ENCODE measurements at places on chromosomes 12 and 14.

- H3K4me1 ChIP-seq = no peaks in the 10 kb centered on the region
- H3K4me3 ChIP-seq = no peak overlapping the region
- no peak for DNase-seq
- H3K36me3 ChIP-seq = no peaks in the 10 kb centered on the region
- no peak overlapping the region for H3K27ac ChIP-seq
Measured at GRCh38 chr12:131833896-131834641, 5.9 kb downstream of the MMP17 start.

DNA sequence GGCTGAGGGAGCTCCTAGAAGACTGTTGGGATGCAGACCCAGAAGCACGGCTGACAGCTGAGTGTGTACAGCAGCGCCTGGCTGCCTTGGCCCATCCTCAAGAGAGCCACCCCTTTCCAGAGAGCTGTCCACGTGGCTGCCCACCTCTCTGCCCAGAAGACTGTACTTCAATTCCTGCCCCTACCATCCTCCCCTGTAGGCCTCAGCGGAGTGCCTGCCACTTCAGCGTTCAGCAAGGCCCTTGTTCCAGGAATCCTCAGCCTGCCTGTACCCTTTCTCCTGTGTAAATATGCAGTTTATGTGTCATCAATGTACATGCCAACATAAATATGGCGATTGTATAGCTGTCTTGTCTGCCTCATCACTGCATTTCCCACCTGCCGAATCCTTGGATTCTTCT, 7.5 kb downstream of the AMHR2 start:
- no peak overlapping the region for H3K4me3 ChIP-seq
- H3K27ac ChIP-seq = no peak overlapping the region
- no peaks in the 10 kb centered on the region for H3K4me1 ChIP-seq
- H3K27me3 ChIP-seq = no peaks in the 10 kb centered on the region
- peak; percentile 9 for DNase-seq

DNA sequence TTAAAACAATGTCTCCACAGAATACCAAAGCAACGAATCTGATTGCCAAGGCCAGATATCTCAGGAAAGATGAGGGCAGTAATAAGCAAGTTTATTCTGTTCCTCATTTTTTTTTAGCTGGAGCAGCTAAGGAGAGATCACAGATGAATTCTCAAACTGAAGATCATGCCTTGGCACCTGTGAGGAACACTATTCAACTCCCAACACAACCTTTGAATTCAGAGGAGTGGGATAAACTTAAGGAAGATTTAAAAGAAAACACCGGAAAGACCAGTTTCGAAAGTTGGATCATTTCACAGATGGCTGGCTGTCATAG, 994 bp downstream of the PRORP start:
- peaks cover 16% of the 10 kb centered on the region for H3K4me1 ChIP-seq
- no peak overlapping the region for H3K4me3 ChIP-seq
- H3K27me3 ChIP-seq = no peaks in the 10 kb centered on the region
- no peak for DNase-seq

DNA sequence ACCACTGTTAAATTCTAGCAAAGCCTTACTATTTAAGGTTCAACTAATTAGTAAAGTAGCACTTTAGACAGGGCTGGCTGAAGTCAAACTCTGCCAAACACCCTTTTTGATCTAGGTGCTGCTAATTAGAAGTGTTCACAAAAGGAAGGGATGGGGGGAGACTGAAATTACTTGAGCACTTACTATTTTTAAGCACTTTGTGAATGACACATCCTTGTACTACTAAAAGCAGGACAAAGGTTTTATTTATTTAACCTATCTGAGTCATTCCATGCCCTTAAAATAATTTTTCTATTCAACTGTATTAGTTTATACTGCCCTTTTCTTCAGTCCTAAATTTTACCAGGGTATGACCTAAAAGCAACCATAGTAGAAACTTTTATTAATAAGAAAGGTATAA, 20.1 kb downstream of the MBIP start:
- no peaks in the 10 kb centered on the region for H3K27me3 ChIP-seq
- no peak overlapping the region for H3K27ac ChIP-seq
- no peaks in the 10 kb centered on the region for H3K4me1 ChIP-seq
- no peak for DNase-seq
- peaks cover 63% of the 10 kb centered on the region for H3K36me3 ChIP-seq

DNA sequence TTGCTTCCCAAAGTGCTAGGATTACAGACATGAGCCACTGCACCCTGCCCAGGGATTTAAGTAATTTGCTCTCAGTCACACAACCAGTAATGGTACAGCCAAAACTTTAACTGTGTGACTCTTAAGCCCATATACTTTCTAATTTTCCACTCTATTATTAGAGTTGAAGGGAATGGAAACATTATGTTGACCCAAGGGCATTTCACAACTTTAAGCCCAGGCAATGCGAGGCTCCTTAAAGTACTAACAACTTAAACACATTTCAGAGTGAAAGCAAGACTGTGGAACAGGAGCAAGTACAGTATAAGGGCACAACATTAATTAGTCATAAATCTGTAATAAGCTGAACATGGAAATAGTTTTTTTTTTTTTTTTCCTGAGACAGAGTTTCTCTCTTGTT, 39.8 kb downstream of the BAZ1A start:
- no peak for DNase-seq
- no peak overlapping the region for H3K27ac ChIP-seq
- H3K27me3 ChIP-seq = no peaks in the 10 kb centered on the region
- H3K36me3 ChIP-seq = no peaks in the 10 kb centered on the region
- H3K4me1 ChIP-seq = no peaks in the 10 kb centered on the region

- no peaks in the 10 kb centered on the region for H3K36me3 ChIP-seq
- no peak for DNase-seq
- no peaks in the 10 kb centered on the region for H3K4me1 ChIP-seq
- H3K27me3 ChIP-seq = no peaks in the 10 kb centered on the region
- H3K27ac ChIP-seq = no peak overlapping the region
- H3K4me3 ChIP-seq = no peak overlapping the region
Measured at GRCh38 chr12:12582193-12582881, 19.7 kb upstream of the DUSP16 start.

- peaks cover 8% of the 10 kb centered on the region for H3K4me1 ChIP-seq
- H3K27ac ChIP-seq = peak overlapping the region; percentile 82
- no peaks in the 10 kb centered on the region for H3K27me3 ChIP-seq
- DNase-seq = no peak
Measured at GRCh38 chr12:51322452-51322851, 1.5 kb downstream of the BIN2 start.

DNA sequence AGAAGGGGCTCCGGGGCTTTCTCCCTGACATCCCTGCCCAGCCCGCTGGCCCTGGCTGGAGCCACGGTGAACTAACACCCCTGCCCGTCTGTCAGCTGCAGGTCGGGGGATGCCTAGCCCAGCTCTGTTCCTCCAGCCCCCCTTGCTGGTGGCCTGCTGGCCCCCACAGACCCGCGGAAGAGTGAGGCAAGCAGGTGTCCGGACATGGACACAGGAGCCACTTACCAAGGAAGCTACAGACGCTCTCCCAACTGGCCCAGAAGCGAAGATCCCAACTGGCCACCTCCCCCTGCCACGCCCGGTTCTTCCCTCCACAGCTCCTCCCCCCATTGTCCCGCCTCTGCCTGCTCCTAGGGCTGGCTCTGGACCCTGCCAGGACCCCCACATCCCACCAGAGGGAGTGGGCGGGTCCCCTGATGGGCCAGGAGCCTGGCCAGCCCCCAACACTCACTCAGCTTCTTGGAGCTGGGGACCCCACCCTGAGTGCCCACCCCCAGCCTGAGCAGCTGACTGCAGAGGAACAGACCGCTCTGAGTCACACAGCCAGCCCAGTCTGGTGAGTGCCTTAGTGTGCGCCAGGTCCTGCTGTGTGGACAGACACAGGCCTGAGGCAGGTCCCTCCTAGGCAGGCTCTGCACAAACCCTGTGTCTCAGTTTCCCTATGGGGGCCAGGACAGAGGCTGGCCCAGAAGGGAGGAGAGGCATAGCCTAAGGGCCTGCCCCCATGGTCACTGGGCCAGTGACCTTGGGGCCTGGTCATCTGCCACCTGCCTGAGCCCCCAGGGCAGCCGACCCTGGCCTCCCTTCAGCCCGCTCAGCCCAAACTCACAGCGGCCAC, 7.7 kb downstream of the AHNAK2 start:
- peak overlapping the region; percentile 6 for H3K4me3 ChIP-seq
- DNase-seq = no peak
- no peaks in the 10 kb centered on the region for H3K27me3 ChIP-seq
- H3K4me1 ChIP-seq = peaks cover 88% of the 10 kb centered on the region
- H3K27ac ChIP-seq = peak overlapping the region; percentile 17
- no peaks in the 10 kb centered on the region for H3K36me3 ChIP-seq

- H3K27ac ChIP-seq = no peak overlapping the region
- DNase-seq = no peak
- H3K4me3 ChIP-seq = no peak overlapping the region
Measured at GRCh38 chr14:94031883-94032279, 5.7 kb downstream of the OTUB2 start.

- no peaks in the 10 kb centered on the region for H3K4me1 ChIP-seq
- no peak overlapping the region for H3K27ac ChIP-seq
- H3K4me3 ChIP-seq = no peak overlapping the region
- no peak for DNase-seq
- H3K36me3 ChIP-seq = no peaks in the 10 kb centered on the region
Measured at GRCh38 chr14:26856876-26857518, 259.2 kb upstream of the NOVA1 start.

GRCh38 chr14:33786091-33786825, 164.6 kb downstream of the EGLN3 start:
- no peak for DNase-seq
- H3K27ac ChIP-seq = no peak overlapping the region
- H3K4me1 ChIP-seq = no peaks in the 10 kb centered on the region
- no peak overlapping the region for H3K4me3 ChIP-seq

DNA sequence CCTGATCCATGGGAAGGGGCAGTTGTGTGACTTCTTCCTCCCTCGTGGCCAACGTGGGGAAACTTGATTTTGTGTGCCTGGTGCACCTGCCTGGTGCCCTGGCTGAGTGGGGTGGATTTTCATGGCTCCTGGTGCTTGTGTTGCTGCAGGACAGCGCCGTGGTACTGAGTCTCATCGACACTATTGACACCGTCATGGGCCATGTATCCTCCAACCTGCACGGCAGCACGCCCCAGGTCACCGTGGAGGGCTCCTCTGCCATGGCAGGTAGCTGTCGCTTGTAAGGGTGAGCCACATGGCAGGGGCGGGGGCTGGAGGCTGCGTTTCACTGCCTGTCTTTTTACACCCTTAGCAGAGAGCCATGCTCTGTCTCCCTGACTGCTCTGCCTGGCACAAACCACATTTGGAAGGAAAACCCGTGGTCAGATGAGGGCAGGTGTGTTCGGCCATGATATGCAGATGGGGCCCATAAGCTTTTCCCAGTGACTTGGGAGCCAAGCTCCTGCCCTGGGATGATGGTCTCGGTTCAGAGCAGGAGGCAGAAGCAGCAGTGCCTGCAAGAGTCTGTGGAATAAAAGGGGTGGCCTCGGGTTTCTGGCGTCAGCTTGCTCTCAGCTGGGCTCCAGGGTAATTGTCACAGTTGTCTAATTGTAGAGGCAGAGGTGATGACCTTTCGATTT, 49.5 kb downstream of the ADGRD1 start:
- no peak for DNase-seq
- H3K27ac ChIP-seq = no peak overlapping the region
- H3K4me1 ChIP-seq = no peaks in the 10 kb centered on the region
- H3K4me3 ChIP-seq = no peak overlapping the region

- no peak overlapping the region for H3K4me3 ChIP-seq
- no peaks in the 10 kb centered on the region for H3K4me1 ChIP-seq
- no peak overlapping the region for H3K27ac ChIP-seq
- no peaks in the 10 kb centered on the region for H3K36me3 ChIP-seq
- no peaks in the 10 kb centered on the region for H3K27me3 ChIP-seq
Measured at GRCh38 chr12:62865065-62865464, 69.9 kb downstream of the PPM1H start.

GRCh38 chr14:73913256-73913655, 26.6 kb downstream of the ZNF410 start:
- DNase-seq = no peak
- H3K36me3 ChIP-seq = no peaks in the 10 kb centered on the region
- no peaks in the 10 kb centered on the region for H3K27me3 ChIP-seq

DNA sequence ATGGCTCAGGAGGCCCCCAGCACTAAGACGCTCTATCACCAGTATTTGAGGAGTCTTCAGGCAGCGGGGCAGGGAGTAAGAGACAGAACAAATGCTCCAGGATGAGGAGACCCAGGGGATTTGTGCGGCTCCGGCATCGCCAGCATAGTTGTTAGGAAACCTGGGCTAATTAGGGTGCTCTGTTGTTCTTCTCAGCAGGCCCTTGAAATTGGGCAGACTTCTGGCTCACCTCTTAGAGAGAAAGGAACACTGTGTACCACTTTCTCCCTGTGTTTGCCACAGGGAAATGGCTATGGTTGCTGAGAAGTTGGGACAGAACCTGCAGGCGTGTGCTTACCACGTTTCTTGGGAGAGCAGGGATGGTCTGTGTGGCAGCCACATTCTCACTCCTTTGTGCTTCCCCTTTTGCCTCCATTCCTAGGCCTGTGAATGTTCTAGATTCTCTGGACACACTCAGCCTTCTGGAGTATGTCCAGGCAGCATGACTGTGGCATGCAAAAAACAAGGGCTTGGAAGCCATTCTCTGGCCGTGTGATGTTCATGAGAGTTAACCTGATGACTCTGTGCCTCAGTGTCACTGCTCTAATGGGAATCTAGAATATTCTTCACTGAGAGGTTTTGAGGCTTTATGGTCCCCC, 109.0 kb downstream of the CHST11 start:
- H3K27me3 ChIP-seq = no peaks in the 10 kb centered on the region
- no peaks in the 10 kb centered on the region for H3K4me1 ChIP-seq
- H3K36me3 ChIP-seq = no peaks in the 10 kb centered on the region
- no peak overlapping the region for H3K4me3 ChIP-seq
- no peak overlapping the region for H3K27ac ChIP-seq
